Caki2 (cell line): ENCODE measurements at places on chromosomes 16 and 17. TPM values are rescaled to one million over a fixed set of nuclear protein-coding genes. Genes with fewer than 3 reads are reported as not detected.

The ABCA8 gene
- not detected in 2 replicates for total RNA-seq

DNA sequence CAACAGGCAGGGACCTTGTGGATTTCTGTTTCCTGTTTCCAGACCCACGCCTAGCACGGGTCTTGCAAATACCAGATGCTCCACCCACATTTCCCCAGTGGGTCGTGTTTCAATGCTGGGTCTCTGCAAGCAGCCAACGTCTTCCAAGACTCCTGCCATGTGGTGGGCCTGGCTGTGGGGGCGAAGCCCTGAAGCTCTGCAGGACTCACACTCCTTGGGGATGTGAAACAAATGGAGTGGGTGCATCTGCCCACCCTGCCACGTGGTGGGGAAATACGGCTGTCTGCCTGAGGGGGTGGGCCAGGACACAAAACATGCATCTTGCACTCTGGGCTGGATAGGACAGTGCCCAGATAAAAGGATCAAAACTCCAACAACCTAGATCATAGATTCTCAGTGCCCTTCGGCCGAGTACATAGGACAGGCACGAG is 32.6 kb downstream of the FA2H start:
- no peak for DNase-seq

The IQCK gene
- total RNA-seq, result 22.0 and 24.1 TPM in 2 replicates

DNA sequence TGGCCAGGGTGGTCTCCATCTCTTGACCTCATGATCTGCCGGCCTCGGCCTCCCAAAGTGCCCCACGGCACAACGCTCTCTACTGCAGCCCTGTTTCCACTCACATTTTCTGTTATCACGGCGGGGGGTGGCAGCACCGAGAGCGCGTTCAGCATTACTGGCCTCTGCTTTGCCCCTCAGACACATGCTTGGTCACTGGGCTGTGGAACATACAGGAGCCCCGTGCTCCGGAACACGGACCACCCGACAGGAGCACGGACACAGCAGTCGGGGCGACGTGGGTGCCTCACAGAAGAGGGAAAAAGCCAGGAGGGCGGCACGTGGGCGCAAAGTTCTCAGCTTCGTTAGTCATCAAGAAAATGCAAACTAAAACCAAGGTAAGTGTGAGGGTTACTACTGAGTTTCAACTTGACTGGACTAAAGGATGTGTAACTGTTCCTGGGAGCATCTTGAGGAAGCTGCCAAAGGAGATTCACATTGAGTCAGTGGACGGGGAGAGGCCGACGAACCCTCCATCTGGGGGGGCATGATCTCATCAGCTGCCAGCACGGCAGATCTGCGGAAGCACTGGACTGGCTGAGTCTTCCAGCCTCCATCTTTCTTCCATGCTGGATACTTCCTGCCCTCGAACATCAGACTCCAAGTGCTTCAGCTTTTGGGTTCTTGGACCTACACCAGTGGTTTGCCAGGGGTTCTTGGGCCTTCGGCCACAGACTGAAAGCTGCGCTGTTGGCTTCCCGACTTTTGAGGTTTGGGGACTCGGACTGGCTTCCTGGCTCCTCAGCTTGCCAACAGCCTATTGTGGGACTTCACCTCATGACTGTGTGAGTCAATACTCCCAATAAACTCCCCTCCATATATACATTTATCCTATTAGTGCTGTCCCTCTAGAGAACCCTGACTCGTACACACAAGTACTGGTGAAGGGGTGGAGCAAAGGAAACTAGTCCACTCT is 106.8 kb downstream of the ZNF778 start:
- no peak for DNase-seq

GRCh38 chr16:56848029-56848936 is 16.7 kb upstream of the SLC12A3 start:
- DNase-seq, result no peak

GRCh38 chr17:66548158-66548557 is 245.7 kb downstream of the PRKCA start:
- no peak for DNase-seq

The LASP1 gene
- 310 and 333 TPM in 2 replicates for total RNA-seq

The TNFRSF13B gene
- not detected in 2 replicates for total RNA-seq

GRCh38 chr16:68246666-68247065 is 1.5 kb downstream of the PLA2G15 start:
- DNase-seq, result peak; percentile 46

GRCh38 chr17:74780443-74781238 is 4.5 kb upstream of the NAT9 start:
- DNase-seq, result peak; percentile 43

DNA sequence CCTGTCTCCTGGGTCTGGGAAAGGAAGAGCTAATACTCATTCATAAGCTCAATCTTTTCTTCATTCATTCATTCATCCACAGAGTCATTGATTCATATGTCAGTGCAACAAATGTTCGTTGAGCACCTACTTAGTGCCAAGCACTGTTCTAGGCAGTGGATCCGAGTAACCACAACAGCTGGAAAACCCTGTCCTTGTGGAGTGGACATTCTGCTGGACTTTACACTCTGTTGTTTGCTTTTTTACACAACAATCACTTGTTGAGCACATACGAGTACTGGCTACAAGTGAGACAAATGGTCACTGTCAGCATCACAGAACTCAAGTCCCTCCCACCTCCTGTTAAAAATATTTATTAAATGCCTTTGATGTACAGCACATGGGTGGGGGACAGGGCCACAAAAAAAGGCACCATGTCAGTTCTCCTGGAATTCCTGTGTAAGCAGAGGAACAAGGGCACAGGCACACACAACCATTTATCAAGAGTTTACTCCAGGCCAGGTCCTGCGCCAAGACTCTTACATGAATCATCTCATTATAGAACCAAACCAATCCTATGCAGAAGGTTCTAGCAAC is 46.9 kb downstream of the TEKT5 start:
- no peak for DNase-seq

DNA sequence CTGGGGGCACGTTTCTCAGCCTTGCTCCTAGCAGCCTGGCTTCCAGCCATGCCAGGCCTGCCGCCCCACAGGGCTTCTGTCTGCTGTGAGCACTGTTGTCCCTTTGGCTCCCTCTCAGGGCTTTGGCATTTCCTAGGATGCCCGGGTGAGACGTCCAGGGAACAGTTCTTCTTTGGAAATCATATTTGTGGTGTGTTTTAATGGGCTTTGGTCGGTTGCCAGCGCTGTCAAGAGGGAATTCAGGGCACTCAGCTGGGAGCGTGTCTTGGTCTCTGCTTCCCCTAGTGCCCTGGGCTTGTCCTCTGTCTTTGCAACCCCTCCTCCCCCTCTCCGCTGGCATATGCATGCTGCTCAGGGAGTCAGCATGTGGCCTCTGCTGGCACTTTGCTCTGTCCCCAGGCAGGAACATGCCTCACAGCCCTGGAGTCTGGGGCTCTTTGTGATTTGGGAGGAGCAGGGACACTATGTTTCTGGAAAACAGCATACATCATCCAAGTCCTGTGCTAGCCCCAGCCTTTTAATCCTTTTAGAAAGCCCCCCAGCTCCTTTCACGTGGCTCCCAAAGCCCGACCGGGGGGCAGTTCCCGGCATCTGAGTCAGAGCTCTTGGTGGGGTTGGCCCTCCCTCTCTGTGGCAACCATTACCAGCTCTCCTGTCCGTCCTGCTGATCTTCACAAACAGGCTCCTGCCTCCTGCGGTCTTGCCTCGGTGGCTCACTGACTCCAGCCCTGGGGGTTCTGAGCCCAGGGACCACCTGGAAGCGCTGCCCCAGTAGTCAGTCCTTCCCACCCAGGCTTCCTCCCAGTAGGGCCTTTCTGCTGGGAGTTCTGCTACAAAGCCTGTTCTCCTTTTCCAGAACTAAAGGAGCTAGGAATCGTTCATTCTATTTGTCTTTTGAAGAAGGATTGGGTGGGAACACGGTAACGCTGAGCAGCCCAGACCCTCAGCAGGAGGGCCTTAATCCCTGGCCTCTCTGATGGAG is 26.7 kb downstream of the SAP30BP start:
- peak; percentile 44 for DNase-seq

DNA sequence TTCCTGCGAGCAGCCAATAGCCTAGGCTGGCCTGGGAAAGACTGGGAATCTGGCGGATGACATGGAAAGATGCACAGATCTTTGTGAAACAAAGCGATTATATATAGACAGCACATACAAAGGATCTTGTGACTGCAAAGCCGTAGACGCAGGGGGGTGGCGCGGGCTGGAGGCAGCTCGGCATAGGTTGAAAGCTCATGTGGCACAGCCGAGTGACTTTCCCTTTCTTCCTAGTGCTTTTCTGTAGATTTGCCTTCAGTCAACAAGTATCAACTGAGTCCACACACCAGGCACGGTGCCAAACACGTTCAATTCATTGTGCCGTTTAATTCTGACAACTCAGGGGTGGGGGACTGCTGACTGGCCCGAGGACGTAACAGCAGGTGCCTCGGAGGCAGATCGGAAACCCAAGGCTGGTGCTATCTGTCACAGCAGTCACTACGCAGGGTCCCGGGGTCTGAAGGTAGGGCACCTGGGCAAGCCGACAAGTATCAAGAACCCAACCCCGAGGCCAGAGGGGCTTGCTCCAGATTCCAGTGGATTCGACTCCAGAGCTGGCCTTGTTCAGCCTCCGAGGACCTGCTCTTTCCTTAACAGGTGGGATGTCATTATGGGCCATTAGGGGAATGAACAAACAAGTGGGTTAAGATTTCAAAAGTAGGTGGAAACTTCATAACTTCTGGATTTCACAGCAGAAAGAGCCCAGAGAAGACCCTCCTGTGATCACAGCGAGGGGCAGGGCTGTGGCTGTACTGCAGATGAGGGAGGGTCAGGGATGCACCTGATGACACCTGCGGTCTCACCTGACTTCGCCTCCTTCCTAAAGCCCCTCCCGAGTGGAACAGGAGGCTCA is 5.9 kb downstream of the PAM16 start:
- no peak for DNase-seq

The ZFPM1 gene
- total RNA-seq, result 0.35 and 1.3 TPM in 2 replicates

The CDYL2 gene
- 2.5 and 16.9 TPM in 2 replicates for total RNA-seq

- DNase-seq, result peak; percentile 44
Measured at GRCh38 chr16:50696575-50697420, 3.4 kb downstream of the NOD2 start.

GRCh38 chr16:49659356-49659755 is 196.6 kb downstream of the ZNF423 start:
- DNase-seq, result no peak

DNA sequence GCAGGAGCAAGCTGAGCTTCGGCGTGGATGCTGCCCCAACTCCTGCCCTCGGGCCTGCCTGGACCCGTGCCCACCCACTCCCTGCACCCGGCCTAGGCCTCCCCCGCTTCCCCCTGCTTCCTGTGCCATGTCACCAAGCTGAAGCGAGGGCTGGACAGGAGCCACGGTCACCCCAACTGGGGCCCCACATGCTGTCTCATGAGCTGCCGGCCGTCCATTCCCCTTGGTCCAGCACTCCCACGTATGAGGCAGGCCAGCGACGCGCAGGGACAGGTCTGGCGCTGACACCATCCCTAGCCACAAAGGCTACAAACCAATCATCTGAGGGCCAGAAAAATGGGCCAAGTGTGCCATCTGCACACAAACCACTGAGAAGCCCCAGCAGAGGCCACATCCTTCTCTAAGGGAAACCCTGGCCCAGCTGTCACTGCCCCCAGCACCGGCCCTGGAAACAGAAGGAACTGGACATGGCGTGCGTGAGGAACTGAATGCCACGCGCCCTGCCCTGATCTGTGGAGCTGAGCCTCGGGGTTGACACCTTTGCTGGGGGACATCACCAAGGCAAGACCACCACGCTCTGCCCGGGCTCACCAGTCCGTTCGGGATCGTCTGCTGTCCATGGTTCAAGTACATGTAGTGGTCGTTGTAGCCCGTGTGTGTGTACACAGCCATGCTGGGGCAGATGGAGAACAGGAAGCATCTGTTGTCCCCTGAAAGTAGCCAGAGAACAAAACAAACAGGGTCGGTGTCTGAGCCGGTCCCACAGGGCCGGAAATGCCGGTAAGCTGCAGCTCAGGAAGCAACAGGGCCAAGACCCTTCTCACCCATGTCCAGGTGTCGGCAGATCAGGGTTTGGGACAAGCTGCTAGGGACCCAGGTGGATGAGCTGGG is 22.2 kb downstream of the MEAK7 start:
- no peak for DNase-seq

DNA sequence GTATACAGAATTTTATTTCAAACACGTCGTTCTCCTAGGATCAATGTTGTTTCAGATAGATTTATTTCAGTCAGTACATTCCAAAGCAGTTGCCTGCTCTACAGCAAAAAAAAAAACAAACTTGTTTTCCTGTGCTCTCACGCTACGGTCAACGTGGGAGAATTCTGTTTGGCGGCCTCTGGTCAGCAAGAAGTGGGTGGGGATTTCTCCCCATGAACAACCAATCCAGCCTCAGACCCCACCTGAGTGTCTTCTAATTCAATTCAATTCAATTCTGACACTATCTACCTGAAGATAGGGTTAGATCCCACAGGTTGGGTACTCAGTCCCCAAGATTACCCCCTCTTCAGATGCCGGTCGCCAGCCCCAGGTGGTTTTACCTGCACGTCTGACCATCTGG is 22.1 kb downstream of the C17orf58 start:
- no peak for DNase-seq

The MMP2 gene
- 0.51 TPM in 1 of 2 replicates, not detected in the other for total RNA-seq

DNA sequence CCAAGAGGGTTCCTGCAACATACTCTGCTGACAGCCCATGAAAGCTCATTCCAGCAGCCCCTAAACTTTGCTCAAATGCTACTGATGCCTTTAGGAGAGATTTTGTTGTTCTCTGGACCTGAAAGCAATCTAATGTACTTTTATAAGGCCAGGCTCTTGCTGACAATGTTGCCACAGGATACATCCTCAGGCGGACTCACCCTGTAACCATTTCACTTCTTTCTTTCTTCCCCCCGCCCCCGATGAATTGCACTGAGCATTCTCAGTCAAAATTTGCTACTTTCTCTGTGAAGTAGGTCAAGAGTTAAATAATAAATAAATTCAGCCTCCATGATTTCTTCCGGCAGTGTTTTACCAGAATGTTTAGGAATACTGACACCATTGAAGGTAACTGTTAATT is 1.5 kb downstream of the GAS7 start:
- DNase-seq, result no peak

DNA sequence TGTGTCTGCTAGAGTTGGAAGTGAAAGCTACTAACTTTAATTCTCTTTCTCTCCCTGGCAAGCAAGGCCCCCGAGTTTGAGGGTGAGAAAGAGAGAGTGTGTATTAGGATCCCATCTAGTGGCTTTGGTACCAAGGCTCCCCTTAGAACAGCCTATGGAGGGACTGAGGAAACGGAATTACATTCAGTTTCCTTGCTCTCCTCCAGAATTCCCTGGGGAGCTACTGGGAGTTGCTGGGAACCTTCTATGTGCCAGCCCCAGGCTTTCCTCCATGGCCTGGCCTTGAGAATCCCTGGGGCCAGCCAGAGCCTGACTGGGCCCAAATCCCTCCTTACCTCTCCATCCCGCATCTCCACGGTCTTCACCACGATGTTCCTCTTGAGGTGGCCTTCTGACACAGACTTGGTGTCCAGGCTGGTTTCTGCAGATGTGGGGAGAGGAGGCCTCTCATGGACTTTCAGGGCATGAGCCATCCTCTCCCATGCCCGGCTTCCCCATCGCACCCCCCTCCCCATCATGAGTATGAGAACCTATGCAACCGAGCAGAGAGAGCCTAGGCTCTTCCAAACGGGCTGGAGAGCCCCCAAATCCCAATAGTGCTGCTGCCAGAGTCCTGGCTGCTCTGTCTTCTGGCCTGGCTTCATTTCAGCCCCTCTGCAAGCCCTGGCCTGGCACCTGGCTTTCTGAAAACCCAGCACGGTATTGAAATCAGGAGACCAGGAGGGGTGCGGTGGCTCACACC is 7.4 kb downstream of the GFAP start:
- no peak for DNase-seq

- no peak for DNase-seq
Measured at GRCh38 chr16:25798065-25798464, 106.3 kb downstream of the HS3ST4 start.
